ENCODE measurements at places on chromosomes 5 and 9. TPM values are rescaled to one million over a fixed set of nuclear protein-coding genes. Genes with fewer than 3 reads are reported as not detected.

GRCh38 chr5:167916261-167916691, 375.2 kb upstream of the WWC1 start:
- H3K36me3 ChIP-seq = no peaks in the 10 kb centered on the region
- no peaks in the 10 kb centered on the region for H3K4me1 ChIP-seq
- DNase-seq = no peak
- H3K4me3 ChIP-seq = no peak overlapping the region

DNA sequence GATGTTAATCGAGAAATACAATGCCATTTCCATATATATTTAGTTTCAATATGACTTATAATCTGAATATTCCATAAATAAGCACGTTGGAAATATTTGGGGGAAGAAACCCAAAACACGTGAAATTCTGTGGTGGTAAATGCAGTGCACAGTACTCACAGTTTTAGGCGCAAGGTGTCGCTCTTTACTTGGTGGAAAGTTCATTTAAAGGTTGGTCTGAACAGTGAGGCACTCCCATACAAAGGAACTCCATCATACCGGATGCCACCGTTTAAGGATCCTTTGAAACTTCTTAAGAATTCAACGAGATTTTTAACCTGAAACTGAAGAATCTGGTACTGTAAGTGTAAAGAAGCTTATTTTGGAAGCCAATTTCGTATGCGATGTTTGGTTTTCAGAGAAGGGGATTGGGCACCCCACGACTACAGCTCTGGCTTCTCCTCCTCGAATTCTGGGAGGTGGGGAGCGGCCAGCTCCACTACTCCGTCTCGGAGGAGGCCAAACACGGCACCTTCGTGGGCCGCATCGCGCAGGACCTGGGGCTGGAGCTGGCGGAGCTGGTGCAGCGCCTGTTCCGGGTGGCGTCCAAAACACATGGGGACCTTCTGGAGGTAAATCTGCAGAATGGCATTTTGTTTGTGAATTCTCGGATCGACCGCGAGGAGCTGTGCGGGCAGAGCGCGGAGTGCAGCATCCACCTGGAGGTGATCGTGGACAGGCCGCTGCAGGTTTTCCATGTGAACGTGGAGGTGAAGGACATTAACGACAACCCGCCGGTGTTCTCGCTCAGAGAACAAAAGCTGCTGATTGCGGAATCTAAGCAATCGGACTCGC, at the start of gene PCDHA11:
Gene PCDHA11, plus strand, starts transcription at position 237 of the 834 bp plus-strand sequence. Its CDS starts 147 bp downstream, at position 384.
- peaks cover 4% of the 10 kb centered on the region for H3K36me3 ChIP-seq
- no peak for DNase-seq
- no peaks in the 10 kb centered on the region for H3K4me1 ChIP-seq
- H3K4me3 ChIP-seq = no peak within 1 kb of the TSS
- no peak within 1 kb of the TSS for H3K27ac ChIP-seq

GRCh38 chr5:126615286-126615685, 14.5 kb downstream of the PHAX start:
- H3K36me3 ChIP-seq = peaks cover 25% of the 10 kb centered on the region
- H3K27ac ChIP-seq = peak overlapping the region; percentile 14
- H3K27me3 ChIP-seq = no peaks in the 10 kb centered on the region
- DNase-seq = no peak

GRCh38 chr5:66967102-66967501, 229.5 kb downstream of the CD180 start:
- no peak overlapping the region for H3K27ac ChIP-seq
- H3K27me3 ChIP-seq = no peaks in the 10 kb centered on the region
- no peaks in the 10 kb centered on the region for H3K4me1 ChIP-seq
- no peak for DNase-seq
- no peaks in the 10 kb centered on the region for H3K36me3 ChIP-seq

DNA sequence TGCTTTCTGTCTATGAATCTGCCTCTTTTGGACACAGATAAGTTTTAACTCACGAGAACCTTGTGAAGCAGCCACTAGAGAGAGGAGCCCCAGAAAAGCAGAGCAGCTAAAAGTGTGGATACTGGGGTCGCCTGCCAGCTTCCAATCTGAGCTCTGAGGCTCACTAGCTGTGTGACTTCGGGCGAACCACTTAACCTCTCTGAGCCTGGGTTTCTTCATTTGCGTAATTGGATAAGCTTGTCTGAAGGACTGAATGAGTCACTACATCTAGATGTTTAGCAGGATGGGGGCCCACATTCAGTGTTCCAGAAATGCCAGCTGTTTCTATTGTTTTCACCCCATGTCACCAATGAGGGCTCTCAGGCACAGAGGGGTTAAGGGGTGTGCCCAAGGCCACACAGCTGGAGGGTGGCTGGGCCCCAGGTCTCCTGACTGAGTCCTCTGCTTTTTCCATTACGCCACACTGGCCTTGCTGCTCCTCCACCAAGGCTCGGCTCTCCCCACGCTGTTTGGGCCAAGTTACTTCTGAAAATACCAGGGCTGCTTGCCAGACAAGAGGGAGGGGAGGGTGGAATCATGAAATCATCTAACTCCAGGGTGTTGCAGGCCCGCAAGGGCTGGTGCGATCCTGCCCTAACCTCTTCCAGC, 36.2 kb downstream of the SH3PXD2B start:
- DNase-seq = no peak
- H3K36me3 ChIP-seq = no peaks in the 10 kb centered on the region
- no peak overlapping the region for H3K4me3 ChIP-seq
- H3K4me1 ChIP-seq = peaks cover 6% of the 10 kb centered on the region
- peaks cover 5% of the 10 kb centered on the region for H3K27me3 ChIP-seq
- H3K27ac ChIP-seq = no peak overlapping the region

- H3K27ac ChIP-seq = no peak overlapping the region
- no peaks in the 10 kb centered on the region for H3K36me3 ChIP-seq
- no peak for DNase-seq
- no peak overlapping the region for H3K4me3 ChIP-seq
- no peaks in the 10 kb centered on the region for H3K4me1 ChIP-seq
Observed at GRCh38 chr5:3604501-3604900, 8.9 kb downstream of the IRX1 start.

- no peaks in the 10 kb centered on the region for H3K36me3 ChIP-seq
- no peak overlapping the region for H3K27ac ChIP-seq
Observed at GRCh38 chr5:145752947-145753346, 82.2 kb downstream of the PRELID2 start.

DNA sequence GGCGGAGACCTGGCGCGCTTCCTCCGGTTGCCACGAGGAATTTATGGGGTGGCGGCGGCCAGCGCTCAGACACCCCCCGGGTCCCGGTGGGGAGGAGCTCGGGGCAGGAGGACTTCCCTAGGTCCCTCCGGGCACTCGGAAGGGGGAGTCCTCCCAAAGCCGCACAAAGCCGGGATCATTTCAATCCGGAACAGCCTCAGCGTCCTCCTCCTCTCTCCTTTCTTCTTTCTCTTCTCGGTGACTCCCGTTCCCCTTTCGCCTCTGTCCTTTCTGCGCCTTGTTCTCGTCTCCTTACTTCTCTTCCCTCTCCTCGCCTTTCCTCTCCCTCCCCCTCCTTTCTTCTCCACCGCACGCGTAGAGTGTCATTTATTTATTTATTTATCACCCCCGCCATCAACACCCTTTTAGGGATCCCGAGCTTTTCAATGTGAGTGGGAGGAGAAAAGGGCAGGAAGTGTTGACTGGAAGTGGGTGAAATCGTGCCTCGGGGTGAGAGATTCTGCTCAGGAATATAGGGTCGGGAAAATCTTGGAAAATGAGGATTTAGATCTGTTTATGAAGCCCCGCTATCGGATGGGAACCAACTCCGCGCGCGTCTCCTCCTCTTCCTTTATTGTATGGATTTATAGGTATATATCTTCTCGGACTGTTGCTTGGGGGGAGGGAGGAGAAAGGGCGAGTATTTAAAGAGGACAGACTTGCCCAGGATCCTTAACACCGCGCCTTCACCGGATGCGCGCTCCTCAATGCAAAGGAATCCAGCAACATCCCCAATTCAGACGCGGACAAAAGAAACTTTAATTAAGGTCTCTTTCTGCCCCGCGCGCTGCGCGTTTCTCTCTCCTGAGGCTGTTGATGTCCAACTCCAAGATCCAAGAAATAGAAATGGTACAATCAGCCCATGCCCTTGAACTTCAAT, 2.0 kb upstream of the ZNF462 start:
- H3K4me3 ChIP-seq = no peak overlapping the region
- peaks cover 5% of the 10 kb centered on the region for H3K4me1 ChIP-seq
- peaks cover 55% of the 10 kb centered on the region for H3K27me3 ChIP-seq
- peaks cover 13% of the 10 kb centered on the region for H3K36me3 ChIP-seq
- DNase-seq = no peak

The IER5L gene
- total RNA-seq = 1.5 TPM

The RIGI gene
- 10.6 TPM for total RNA-seq

The ROPN1L gene
- not detected for total RNA-seq

The CREBRF gene
- total RNA-seq = 16.3 TPM

The RUSC2 gene
- 3.0 TPM for total RNA-seq

The RBM18 gene
- total RNA-seq = 25.1 TPM

The UTP15 gene
- total RNA-seq = 33.1 TPM
